ENCODE measurements at places on chromosomes 4 and X.
A peak's percentile ranks its signal among the peaks of the same experiment; 100 is the strongest.

DNA sequence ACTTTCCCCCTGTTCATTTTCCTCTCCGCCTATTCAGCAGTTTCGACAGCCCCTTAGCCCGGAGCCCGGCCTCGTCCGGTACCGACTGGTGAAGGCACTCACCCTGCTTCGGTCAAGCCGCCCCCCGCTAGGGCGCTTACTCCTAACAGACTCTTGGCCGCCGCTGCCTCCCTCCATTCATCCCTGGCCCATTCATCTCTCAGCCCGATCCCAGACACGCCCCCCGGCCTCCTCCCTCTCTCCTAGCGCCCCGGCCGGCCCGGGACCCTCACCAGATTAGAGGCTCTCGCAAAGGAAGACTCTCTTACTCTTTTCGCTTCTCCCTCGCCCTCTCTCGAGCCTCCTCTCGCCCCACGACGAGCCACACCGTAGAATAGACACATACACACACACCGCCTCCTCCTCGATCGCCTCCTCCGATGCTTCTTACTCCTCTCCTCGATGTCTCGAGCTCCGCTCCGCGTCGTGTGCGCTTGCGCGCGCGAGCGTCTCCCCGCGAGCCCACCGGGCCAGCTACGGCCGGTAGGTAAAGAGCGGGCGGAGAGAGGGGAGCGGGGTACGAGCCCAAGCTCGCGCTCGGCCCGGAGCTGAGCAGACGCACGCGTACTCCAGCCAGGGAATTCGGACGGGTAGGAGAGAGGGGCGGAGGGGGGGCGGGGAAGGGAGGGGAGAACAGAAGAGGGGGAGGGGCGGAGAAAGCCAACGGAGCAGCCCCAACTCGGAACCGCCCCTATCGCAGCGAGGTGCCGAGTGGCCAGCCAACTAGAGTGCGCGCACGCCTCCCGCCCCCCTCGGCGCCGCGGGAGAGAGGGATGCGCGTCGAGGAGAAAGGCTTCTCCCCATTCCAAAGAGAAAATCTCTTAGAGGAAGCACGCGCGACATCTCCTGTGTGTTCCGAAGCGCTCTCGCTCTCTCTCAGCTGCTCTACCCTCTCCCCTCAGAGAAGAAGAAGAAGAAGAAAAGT is at the start of gene WNK3:
WNK3 (minus strand) TSS at position 633 of the 964 bp plus-strand sequence.
- DNase-seq = peak; percentile 1

- no peak for DNase-seq
Observed at GRCh38 chr4:24662542-24662941, 78.2 kb upstream of the DHX15 start.

DNA sequence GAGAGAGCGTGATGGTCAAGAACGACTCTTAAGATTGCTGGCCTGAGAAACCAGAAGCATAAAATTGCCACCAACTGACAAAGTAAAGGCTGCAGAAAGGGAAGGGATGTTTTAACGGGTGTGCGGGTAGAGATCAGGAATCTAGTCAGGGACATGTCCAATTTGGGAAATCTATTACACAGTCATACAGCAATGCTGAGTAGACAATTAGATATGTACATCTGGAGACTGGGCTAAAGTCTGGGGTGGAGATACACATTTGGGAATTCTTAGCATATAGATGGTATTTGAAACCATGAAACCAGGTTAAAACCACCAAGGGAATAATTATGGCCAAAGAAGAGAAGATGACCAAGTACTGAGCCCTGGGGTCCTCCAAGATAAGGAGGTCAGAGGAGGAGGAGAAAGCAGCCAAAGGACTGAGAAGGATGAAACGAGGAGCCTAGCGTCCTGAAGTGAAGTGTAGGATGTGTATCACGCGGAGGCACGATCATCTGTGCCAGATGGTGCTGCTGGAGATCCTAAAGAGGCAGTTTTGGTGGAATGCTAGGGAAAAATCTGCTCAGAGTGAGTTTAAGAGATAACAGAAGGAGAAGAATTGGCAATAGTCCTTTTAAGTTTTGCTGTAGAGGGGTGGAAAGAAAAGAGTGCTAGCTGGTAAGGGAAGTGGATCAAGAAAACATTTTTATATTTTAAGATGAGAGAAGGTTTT is 36.5 kb downstream of the SEC24D start:
- DNase-seq = no peak

DNA sequence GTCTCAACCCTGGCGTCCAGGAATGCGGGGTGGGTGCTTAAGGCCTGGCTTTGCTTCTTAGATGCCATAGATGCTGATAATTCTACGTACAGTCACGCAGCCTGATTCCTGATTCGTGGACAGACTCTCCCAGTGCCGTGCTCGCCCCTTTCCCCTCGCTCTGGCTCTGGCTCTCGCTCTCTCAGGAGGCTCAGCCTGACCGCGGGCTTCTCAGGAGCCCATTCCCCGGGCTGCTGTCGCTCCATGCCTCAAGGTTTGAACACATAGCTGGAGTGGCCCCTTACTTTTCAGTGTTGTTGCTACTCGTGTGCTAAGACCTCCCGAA is 59.2 kb upstream of the ZC4H2 start:
- DNase-seq = no peak
